ENCODE measurements at places on chromosomes 4 and X. TPM values are rescaled to one million over a fixed set of nuclear protein-coding genes. Genes with fewer than 3 reads are reported as not detected.

The EPHA5 gene
- 0.32 TPM for total RNA-seq

The MAGED4 gene
- 34.5 TPM for total RNA-seq

The NIPAL1 gene
- 1.6 TPM for total RNA-seq

The CRMP1 gene
- under 0.01 TPM for total RNA-seq

The WWC2 gene
- 42.2 TPM for total RNA-seq

The MND1 gene
- total RNA-seq = 4.3 TPM

The HERC5 gene
- 0.86 TPM for total RNA-seq

The CYBB gene
- 0.32 TPM for total RNA-seq

The NPFFR2 gene
- total RNA-seq = 0.32 TPM

The LRP2BP gene
- 1.3 TPM for total RNA-seq

The MMAA gene
- 4.3 TPM for total RNA-seq

The ABCD1 gene
- 15.5 TPM for total RNA-seq

The PPARGC1A gene
- 0.86 TPM for total RNA-seq

The APBB2 gene
- 96.3 TPM for total RNA-seq

DNA sequence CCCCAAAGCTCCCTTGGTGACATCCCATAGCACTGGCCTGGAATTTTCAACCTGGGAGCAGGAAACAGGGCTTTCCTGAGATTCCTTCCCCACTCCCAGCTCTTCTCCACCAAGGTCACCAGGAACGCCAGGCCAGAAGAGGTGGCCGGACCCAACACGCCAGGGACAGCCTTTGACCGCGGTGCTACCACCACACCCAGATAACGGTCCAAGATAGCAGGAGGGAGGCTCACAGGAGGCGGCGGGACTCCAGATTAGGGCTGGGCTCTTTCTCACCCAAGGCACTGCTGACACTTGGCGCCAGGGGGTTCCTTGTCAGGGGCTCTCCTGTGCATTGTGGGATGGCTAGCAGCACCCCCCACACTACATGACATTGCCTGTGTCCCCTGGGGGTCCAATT lies 22.9 kb downstream of the ZFYVE28 start:
- no peak for DNase-seq

DNA sequence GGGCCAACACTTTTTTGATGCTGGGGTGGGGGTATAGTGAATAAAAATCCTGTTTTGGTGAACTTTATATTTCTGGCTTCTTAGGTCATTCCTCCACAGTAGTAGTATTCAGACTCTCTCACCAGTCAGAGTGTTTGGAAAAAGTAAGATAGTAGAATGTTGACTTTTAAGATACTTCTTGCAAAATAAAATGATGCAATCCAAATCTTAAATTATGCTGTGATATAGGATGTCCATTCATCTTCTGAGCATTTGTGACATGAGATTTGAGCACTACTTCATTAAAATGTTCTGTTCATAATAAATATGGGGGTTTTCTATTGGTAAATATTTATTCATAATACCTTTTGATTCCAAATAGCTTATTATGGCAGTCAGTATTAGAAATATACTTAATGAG lies 70.1 kb downstream of the BMP2K start:
- no peak for DNase-seq

DNA sequence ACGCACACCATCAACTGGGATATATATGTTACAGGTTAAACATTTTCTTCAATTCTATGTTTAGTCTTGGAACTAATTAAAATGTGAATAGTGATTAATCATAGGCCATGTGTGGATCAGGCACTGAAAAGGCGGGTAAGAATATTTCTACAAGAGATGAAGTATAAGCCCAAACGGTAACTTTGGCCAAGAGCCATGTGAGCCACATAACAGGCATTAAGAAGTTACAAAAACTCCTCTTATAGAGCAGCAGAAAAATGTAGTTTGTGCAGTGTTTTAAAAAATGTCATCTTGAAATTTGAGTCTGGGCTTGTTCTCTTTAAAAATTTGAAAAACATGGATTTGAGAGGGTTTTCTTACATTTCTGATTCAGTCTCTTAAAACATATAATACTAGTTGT lies 521.8 kb upstream of the DIPK2B start:
- DNase-seq = no peak

DNA sequence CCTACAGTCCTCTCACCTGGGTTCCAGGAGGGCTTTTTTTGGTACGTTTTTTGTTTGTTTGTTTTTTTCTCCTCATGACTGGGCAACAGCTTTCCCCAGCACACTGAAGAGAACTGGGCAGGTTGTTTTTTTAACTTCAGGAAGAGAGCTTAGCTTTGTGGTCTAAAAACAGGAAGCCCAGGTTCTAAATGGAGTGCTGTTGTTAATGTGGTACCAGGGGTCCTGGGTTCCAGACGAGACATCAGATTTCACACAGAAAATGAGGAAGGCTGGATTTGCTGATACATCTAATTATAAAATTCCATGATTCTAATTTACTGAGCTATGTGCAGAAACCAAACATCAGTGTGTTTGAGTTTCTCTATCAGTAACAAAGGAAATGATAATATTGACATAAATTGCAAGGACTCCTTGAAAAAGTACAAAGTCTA lies 4.2 kb downstream of the MYOZ2 start:
- DNase-seq = no peak

- no peak for DNase-seq
These were observed 76.6 kb downstream of the DDX60 start for GRCh38 chr4:168241953-168242352.

GRCh38 chr4:162011089-162011488 lies 152.7 kb downstream of the FSTL5 start:
- peak; percentile 6 for DNase-seq

- DNase-seq = peak; percentile 36
These were observed 3.4 kb downstream of the TENM3 start for GRCh38 chr4:182246401-182247205.

DNA sequence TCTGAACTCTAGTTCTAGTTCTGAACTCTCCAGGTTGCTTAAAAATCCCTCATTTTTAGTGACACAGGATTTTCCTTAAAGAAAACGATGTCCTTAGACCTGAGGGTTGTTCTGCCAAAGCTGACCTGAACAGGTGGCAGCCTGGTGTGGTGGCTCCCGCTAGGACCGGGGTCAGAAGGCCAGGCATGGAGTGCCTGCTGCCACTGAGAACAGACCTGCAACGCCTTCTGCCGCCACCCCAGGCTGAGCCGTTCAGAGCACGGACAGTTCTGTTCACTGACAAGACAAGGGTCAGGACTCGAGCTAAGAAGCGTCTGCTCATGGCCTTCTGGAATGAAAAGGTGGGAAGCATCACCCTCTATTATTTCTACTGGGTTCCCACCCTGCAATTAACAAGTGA lies 15.8 kb downstream of the DCTD start:
- DNase-seq = no peak

DNA sequence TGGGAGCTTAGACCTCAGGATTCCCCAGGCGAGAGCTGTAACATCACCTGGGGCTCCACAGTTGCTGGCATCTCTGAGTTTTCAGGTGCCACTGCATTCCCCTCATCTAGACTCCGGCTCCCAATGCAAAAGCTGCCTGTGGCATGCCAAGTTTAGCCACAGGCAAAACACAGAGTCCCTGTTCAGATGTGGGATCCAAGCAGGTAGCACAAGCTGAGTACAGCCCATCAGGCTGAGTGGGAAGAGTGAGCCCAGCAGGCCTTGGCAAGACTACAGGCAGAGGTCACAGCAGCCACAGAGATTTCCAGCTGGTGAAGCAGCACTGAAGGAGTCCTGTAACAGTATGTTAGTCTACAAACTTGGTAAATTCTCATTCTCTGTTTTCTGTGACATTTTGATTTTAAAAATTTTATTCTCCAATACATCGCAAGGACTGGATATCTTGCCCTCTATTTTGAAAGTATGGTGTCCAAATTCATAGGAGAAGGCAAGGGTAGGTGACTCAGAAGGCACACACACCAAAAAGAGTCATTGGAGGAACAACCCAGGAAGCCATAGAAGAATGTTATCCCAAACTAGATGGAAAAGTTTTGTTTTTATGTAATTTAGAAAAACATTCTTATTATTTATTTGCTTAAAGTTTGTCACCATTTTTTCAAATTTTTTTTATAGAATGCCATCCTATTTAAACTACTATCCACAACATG lies 13.6 kb upstream of the CXCL2 start:
- no peak for DNase-seq

GRCh38 chr4:89586318-89586717 lies 250.6 kb downstream of the SNCA start:
- DNase-seq = peak; percentile 8

GRCh38 chrX:120302434-120302833 lies 8.8 kb downstream of the TMEM255A start:
- no peak for DNase-seq

DNA sequence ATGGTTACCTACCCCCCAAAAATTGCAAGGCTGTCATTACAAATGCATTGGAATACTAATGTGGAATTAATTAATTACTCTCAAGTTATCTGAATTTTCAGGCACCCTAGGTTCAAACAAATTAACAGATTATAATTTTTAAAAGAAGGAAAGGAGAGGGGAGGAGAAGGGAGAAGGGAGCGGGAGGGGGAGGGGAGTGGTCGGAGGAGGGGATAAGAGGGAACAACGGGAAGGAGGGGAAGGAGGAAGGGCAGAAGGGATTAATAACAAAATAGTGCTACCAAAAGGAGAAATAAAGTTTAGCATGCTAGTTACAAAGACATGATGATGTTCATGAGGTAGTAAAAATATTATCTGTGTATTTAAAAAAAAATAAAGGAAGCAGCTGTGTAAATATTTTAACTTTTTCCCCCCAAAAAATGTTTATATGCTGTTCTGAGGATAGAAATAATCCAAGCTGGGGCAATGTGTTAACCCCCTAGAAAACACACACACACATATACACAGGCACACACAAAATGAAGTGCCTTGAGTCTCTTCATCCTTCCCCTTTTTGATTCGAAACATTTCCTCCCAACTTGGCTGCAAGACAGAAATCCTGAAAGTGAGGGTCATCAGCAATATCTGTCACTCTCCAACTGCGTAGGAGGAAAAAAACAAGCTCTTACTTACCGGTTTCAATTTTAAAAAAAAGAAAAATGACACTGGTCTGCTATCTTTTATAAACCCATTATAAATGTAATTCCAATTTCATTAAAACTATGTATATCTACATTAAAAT lies 58.8 kb downstream of the PPP3CA start:
- DNase-seq = peak; percentile 33

GRCh38 chr4:106830879-106831278 lies 205.2 kb downstream of the DKK2 start:
- DNase-seq = no peak

DNA sequence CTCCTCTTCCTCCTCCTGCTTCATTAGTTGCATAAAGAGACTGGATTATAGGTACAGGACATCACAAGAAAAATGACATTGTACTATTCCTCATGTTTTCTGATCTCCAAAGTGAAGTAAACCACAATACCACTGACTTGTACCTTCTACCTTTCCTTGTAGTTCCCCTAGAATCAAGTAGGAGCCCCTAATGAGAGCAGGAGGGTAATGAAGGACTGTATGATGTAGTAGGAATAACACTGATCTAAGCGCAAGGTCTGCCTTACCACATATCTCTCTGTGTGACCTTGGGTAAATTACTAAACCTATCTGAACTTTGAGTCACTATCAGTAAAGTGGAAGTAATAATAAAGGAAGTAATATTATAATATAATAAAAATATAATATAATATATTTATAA lies 3.6 kb downstream of the VSIG4 start:
- no peak for DNase-seq

- no peak for DNase-seq
These were observed 17.4 kb downstream of the DGKQ start for GRCh38 chr4:955931-956381.

- peak; percentile 67 for DNase-seq
These were observed 19.5 kb upstream of the NFXL1 start for GRCh38 chr4:47933840-47934239.

DNA sequence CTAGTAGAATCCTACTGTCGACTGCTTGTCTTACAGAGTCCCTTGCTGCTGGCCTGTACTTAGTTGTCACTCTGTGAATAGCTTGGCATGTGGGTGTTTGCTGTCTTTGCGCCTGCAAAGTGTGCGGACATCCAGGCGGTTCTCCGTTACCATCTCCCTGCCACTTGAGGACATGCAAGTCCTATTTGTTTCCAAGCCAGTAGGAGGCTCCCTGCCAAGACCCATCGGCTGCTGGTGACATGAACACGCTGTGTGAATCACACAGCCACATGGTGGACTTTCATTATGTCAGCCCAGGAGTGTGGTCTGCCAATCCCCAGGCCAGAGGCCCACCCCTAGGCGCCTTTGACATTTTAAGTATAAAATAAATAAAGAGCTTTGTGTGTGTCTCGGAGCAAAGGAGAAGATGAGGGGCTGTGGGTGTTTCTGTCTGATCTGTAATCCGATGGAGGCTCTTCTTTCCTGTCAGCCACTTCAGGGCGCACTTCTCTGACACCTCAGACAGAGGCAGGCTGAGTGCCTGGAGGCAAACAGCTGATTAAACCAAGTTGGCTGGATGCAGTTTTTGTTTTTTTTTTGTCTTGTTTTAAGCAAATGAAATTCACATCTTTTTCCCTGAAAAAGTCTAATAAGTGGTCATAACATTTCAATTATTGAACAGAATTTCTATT lies 51.5 kb downstream of the ALPK1 start:
- DNase-seq = peak; percentile 62

GRCh38 chrX:118862091-118862490 lies 38.5 kb downstream of the ZCCHC12 start:
- DNase-seq = no peak
